Fibroblast of lung (primary cell): ENCODE measurements at places on chromosomes 16 and 17. TPM values are rescaled to one million over a fixed set of nuclear protein-coding genes. Genes with fewer than 3 reads are reported as not detected.

- no peak for DNase-seq
These were observed 2.4 kb upstream of the PSMC3IP start for GRCh38 chr17:42579794-42580551.

OR4D1 gene
- not detected in 2 replicates for total RNA-seq

DNA sequence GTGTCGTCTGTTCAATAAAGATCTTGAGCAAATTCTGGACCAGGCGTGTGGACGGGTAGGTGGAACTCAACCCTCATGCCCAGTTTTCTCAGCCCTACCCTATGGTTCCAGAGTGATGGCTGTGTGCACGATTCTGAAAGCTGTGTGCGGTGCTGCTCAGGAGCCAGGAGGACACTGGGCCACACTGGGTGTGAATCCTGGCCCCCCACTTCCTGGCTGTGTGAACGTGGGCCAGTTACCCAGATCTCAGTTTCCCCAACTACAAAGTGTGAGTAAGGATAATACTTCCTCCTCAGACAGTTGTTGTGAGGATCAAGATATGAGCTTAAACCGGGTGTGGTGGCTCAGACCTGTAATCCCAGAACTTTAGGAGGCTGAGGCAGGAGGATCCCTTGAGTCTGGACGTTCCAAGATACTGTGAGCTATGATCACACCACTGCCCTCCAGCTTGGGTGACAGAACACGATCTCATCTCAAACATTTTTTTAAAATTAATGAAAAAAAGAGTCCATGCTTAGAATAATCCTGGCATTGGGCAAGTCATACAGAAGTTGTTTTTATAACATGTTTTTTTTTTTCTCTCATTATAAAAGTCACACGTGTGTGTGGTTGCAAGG, 14.7 kb upstream of the MPRIP start:
- no peak for DNase-seq

DNA sequence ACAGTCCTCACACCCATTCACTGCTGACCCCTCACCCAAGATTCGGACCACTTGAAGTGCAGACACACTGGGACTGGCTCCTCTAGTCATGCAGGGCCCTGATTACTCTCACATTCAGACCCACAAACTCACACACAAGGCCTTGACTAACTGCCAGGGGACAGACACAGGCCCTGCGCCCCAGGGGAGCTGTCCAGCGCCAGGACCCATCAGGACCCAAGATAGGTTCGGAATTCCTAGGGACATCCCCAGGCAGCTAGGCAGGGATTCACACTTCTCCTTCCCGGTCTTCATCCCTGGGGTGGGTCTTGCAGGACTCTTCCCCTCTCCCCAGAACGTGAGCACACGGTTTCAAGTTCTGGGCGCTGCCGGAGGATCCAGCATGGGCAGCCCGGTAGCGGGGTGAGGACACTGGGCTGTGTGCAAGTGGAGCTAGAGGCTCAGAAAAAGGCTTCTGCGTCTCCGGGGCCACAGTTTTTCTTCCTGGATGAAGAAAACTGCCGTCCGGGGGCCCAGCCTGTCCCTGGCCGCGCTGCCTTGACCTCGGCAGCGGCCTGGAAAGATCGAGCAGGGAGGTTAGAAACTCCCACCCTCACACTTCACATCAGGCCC, 1.6 kb downstream of the SEZ6 start:
- DNase-seq, result peak; percentile 39

DNA sequence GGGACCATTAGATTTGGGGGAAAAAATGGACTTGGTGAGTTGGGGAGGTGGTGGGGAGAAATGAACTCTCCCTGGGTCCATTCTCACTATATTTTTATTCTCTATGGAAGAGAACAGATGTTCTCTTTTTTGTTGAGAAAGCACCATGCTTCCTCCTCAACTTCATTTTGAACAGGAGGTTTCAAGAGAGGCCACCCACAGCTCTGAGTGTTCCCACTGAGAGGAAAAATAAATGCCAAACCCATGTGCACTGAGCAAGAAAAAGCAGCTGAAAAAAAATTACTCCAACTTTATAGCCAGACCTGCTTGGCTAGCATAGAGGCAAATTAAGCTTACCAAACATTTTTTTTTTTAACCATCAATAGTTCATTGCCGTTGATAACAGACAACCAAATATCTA, 883.6 kb downstream of the KCNJ2 start:
- no peak for DNase-seq

TMEM100 gene
- total RNA-seq, result 1.7 and 2.6 TPM in 2 replicates

DNA sequence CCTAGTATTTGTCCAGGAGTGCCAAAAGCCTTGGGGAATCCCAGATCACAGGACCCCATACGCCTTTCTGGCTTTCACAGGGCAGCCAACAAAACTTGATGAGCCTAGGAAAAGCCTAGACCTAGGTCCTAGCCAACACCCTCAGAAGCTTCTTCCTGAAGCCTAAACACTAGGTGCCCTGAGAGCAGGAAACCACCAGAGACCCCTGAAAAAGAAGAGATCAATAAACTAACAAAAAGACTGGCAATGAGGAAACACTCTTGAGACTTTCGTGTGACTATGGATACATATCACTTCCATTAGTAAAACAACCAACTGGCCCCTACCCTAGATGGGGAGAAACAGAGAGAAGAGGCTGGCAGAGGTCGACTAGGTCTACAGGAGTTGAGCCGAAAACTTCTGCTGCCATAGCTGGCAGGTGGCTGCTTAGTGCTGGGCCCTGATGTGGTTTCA, 1.2 kb downstream of the ORMDL3 start:
- no peak for DNase-seq

PRAC2 gene
- not detected in 2 replicates for total RNA-seq

DNA sequence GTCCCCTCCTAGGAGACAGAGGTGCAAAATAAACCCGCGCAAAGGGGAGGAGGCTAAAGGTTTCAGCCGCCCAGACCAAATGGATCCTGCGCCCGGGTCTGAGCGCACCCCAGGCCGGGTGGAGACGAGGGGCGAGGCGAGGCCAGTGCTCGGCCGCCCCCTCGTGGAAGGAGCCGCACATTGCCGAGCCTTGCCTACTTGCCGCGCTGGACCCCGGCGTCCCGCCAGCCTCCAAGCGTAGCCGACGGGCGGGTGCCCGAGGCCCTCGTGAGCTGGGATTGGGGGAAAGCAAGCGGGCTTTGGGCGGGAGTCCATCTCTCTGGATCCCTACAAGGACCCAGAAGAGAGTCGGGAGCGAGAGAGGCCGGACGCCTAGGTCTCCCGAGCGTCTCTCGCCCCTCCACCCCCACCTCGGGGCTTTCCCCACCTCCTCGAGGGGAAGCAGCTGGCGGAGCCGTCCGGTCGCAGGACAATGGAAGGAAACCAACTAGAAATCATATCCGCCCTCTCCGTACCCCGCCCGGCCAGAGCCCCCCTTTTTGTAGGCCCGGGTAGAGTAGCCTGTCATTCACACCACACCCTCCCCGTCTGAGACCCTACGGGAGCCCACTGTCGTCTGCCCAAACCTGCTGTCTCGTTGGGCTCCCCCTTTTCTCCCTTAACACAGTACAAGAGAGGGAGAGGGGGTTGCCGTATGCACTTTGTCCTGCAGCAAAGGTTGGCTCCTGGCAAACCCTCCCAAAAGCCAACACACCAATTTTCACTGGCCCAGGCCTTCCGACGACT, 664 bp upstream of the BCL6B start:
- DNase-seq, result peak; percentile 49

TTC19 gene
- total RNA-seq, result 23.0 and 36.2 TPM in 2 replicates

EPOP gene
- total RNA-seq, result 0.26 and 0.33 TPM in 2 replicates

DNA sequence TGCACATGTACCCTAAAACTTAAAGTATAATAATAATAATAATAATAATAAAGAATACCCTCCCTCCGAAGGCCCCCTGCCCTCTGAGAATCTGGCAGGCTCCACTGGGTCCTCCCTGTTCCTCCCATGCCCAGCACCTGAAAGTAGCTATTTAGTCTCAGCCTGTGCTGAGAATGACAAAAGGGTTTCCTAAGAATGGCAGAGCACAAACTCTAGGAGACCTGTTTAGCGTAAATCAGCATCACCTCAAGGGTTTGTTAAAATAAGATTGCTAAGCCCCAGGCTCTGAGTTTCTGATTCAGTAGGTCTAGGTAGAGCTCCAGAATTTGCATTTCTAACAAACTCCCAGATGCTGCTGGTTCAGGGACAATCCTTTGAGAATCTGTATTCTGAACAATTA, 606.8 kb upstream of the CDH11 start:
- DNase-seq, result no peak

GRAPL gene
- total RNA-seq, result under 0.01 and 0.17 TPM in 2 replicates

GRCh38 chr17:7656958-7657609, 6.4 kb downstream of the ATP1B2 start:
- peak; percentile 10 for DNase-seq
